ENCODE measurements at places on chromosomes 5 and 9.

DNA sequence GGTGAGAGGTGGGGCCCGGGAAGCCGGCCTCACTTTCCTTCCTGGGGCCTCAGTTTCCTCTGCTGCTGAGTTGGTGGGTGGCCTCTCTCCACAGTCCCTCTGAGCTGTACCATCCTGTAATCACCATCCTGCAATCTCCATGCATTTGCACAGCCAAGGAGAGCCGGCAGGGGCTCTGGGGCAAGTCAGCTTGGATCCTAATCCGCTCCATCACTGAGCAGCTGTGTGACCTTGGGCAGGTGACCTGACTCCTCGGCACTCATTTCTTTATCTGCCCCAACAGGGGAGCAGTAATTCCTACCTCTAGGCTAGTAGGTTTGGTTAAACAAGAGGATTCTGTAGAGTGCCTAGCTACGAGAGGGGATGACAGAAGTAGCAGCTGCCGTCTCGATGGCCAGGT is 88.2 kb upstream of the ZNF618 start:
- DNase-seq, result no peak

DNA sequence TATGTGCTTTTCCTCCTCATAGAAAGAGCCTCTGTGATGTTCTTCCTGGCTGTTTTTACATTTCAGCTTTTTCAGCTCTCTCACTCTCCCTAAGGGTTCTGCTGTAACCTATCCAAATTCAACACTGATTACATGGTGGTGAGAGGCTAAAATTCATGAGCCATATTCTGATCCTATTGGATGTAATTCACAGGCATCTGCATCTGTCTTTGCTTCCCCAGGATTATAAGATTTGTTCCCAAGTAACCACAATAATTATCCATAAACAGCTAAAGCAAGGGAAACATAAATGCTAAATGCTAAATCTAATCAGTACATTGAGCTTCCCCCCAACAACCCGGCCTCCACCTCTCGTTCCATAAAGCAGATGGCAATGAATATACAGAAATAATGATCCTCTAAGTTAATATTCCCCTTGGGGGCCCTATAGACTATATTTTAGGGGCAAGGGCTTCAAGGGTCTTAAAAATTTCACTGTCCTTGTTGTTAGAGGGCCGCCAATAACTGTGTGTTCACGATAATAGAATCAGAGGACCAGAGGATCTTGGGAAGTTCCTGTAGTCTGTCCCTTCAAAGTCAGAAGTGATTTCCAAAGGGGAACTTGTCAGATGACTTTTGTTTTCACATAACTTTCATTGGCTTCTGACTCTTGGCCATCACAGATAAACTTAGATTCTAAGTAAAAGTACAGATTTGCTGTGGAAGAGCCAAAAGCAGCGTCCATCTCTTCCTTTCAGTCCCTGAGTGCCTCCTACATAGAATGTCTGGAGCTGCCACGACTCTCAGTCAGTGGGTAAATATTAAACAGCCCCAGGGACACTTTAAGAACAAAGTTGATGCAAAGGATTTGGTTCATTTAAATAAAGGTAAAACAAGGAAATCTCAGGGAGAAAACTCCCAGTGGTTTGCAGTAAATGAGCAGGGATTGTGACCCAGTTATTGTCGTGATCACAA is 125.6 kb downstream of the ALDH1A1 start:
- no peak for DNase-seq

- DNase-seq, result no peak
These were observed 144.2 kb upstream of the COL5A1 start for GRCh38 chr9:134497283-134497860.

- DNase-seq, result no peak
These were observed 50.0 kb downstream of the MCCC2 start for GRCh38 chr5:71637133-71637532.

DNA sequence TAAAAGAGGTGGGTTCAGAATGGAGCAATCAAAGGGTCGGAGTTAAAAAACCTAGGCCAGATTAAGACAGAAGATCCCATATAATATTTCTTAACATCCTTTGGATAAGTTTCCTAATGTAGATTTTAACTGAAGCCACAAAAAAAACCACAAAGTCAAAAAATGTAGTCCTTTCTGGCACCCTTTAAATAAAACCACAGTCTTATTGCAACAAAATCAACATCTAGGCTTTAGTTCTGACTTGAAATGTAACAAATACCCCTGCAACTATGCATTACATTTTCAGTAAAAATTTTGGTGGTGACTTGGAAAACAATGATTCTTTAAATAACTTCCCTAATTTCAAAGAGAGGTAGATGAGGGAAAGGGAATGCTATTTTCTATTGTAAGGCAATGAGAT is 109.2 kb downstream of the PSAT1 start:
- DNase-seq, result peak; percentile 3

- DNase-seq, result no peak
These were observed 198.8 kb downstream of the FRMD3 start for GRCh38 chr9:83339435-83339834.

Data from fibroblast of gingiva (primary cell).